ENCODE measurements at places on chromosomes 7 and 10.

GRCh38 chr7:49878627-49879026 lies 105.2 kb downstream of the VWC2 start:
- DNase-seq: no peak

DNA sequence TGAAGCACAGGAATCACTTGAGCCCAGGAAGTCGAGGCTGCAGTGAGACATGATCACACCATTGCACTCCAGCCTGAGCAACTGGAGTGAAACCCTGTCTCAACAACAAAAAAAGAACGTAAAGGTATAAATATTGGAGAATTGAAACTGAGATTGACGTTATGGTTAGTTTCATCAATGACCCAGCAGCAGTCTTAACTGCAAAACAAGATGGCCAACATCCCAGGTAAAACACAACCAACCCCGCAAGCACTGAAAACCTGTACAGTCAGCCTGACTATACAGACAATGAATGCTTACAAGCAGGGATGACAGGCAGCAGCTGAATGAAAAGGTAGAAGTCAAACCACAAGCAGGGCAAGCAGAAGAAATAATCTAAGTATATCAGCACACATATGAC lies 34.7 kb downstream of the WAPL start:
- no peak for DNase-seq

GRCh38 chr7:41977151-41977651 lies 259.8 kb downstream of the GLI3 start:
- peak; percentile 10 for DNase-seq

- DNase-seq: no peak
These were observed 51.2 kb downstream of the ST8SIA6 start for GRCh38 chr10:17403161-17403560.

- DNase-seq: no peak
These were observed 29.3 kb upstream of the C10orf53 start for GRCh38 chr10:49649936-49650723.

DNA sequence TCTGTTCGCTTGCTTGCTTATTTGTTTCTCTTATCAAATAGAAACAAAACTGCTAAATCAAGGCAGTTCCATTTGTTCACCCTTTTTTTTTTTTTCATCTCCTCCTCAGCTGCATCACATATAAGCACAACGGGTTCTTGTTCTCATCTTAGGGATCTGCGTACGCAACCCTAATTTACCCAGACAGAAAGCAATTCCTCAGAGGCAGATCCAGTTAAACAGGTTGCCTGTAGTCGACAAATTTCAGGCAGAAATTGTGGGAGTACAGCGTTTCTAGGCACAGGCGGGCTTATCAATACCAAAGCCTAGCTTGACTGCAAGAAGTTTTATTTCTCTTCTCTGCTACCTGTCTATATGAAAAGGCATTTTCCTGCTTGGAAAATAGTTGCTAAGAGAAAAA lies 565.4 kb downstream of the NXPH1 start:
- DNase-seq: no peak

DNA sequence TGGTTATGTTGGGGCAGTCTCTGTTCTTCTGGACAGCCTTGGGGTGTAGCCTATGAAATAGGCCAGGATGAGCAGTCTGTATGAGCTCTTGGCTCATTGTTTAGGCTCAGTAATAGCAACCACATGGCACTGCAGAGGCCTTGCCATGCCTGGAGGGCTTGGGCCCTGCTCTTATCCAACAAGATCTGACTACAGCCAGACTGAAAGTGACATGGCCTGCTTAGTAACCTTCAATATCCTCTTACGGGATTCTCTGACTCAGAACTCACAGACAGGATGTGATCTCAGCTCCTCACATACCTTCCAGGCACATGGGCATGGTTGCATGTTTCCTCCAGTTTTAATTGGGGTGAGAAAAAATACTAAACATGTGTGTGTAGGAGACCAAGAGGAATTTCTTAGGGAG lies 289.3 kb downstream of the PTEN start:
- DNase-seq: no peak

- DNase-seq: no peak
These were observed 225.8 kb downstream of the MAD1L1 start for GRCh38 chr7:2006921-2007381.

- DNase-seq: peak; percentile 13
These were observed 139.0 kb upstream of the MKLN1 start for GRCh38 chr7:131188367-131189339.

DNA sequence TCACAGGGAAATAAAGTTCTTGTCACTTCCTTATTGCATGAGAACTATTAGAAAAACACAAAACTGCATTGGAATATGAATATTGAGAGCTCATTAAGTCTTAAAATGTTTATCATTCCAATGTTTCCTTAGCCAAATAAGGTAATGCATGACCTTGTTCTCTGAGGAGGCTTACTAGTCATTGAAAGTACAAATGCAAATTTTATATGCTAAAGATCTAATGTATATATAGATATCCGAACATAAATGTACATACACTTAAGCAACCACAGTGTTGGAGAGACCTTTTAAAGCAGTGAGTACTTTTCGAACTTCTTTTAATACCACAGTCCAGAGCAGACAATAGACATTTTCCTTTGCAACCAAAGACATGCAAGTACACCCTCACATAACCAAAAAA lies 96.1 kb downstream of the RELN start:
- no peak for DNase-seq

DNA sequence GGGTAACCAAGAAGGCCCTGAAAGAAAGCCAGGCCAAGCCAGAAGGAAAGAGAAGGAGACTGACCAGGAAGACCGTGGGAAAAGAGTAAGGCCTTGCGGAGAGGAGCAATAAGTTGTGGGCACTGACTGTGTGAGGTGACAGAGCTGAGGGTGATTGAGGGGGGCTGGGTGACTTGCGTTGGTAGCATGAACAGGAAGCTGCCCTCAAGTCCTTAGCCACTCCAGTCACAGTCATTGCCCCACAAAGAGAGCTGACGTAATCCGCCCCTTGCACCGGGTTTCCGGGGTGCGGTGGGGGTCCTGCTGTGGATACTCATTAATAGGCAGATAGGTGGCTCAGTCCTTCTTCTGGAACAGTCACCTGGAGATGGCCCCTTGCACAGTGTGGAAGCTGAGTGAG lies 16.1 kb upstream of the DMBT1 start:
- no peak for DNase-seq

DNA sequence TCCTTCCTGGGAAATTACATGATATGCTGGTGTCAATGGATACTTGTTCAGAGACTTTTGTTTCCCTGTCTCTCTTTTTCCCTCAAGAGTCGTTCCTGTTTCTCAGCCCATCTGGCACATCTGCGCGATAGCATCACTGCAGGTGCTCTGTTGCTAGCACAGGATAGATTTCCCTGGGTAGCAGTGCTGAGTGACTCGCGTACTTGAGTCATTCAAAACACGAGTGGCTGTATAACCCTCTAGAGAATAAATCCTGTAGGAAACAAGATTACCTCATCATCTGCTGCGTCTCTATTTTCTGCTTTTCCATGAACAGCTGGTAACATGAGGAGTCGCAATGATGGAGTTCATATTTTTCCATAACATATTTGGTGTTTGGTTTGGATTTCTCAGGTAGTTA lies 452.0 kb upstream of the FZD8 start:
- no peak for DNase-seq

- no peak for DNase-seq
These were observed 221.2 kb downstream of the PARD3 start for GRCh38 chr10:34593930-34594329.

GRCh38 chr7:115582956-115583355 lies 447.6 kb downstream of the TFEC start:
- no peak for DNase-seq

GRCh38 chr10:20922033-20922432 lies 24.9 kb upstream of the NEBL start:
- no peak for DNase-seq

All from WERI-Rb-1 (cell line).